HepG2 (cell line): ENCODE measurements at places on chromosomes 6 and 20. TPM values are rescaled to one million over a fixed set of nuclear protein-coding genes. Genes with fewer than 3 reads are reported as not detected.

Gene TRAPPC3L
- not detected in 2 replicates for total RNA-seq

Gene LST1
- total RNA-seq: not detected in 2 replicates

GRCh38 chr6:63441266-63441956, 121.6 kb upstream of the LGSN start:
- no peak for DNase-seq

DNA sequence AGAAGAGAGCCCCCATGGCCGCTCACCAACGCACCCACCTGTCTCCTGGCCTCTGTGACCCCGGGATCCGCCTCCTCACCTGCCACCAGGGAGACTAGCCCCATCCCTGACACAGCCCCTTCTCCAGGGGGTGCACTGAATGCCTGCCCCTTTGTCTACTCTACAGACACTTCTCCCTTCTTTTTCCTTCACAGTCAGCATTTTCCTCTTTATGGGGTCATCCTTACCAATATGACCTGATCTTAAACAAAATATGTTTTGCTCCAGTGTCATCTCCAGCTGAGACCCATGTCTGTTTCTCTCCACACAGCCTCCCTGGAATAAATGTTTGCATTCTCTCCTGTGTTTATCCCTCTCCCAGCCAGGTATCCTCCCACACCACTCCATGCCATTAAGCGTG, 14.6 kb upstream of the CCR6 start:
- DNase-seq: no peak

Gene SPTLC3
- 83.7 and 95.6 TPM in 2 replicates for total RNA-seq

GRCh38 chr20:14915356-14915755, 577.9 kb upstream of the FLRT3 start:
- DNase-seq: no peak

Gene PPP1R3G
- 0.56 and 1.2 TPM in 2 replicates for total RNA-seq

Gene DLK2
- 0.74 and 1.2 TPM in 2 replicates for total RNA-seq

GRCh38 chr6:84052204-84052882, 18.8 kb downstream of the MRAP2 start:
- peak; percentile 35 for DNase-seq

DNA sequence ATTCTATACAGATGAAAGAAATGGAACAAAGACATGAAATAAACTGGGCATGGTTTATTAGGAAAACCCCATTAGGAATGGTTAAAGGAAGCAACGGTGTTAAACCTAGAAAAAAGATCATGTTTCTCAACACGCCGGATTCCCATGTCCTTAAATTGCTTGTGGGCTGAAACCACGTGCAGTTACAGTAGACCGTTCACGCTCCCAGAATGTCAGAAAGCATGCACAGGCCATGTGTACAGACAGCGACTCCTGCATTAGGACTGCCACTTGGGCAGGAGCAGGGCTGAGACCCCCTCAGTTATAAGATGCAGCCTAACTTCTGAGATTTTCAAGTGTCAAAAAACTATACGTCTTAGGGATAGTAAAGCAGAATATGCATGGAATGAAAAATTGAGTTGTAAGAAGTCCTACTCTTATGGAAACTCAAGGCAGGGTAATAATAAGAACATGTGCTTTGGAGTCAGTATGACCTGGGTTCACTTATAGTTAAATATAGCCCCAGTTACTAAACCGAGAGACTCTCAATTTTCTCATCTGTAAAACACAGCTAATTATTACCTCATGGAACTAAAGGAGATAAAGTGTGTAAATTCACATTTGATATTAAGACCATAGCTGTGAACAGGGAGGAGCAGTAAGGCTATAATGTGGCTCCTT, 174.0 kb upstream of the UST start:
- DNase-seq: no peak

GRCh38 chr6:7882505-7883257, 27.9 kb downstream of the TXNDC5 start:
- peak; percentile 47 for DNase-seq
